Activated CD4-positive, alpha-beta T cell treated with anti-CD3 and anti-CD28 coated beads, Interleukin-2, amount 10 ng/mL, durations not matched to agents 7 days and 5 days (primary cell): ENCODE measurements at places on chromosomes 16 and 17. TPM values are rescaled to one million over a fixed set of nuclear protein-coding genes. Genes with fewer than 3 reads are reported as not detected.

Gene ENKD1
- total RNA-seq, result 8.2 TPM

Gene CLDN9
- not detected for total RNA-seq

GRCh38 chr16:87266846-87267245 lies 50.3 kb downstream of the C16orf95 start:
- no peak overlapping the region for H3K27ac ChIP-seq
- no peak overlapping the region for H3K4me3 ChIP-seq
- no peak for DNase-seq
- peaks cover 2% of the 10 kb centered on the region for H3K36me3 ChIP-seq
- no peaks in the 10 kb centered on the region for H3K27me3 ChIP-seq

Gene ZNF319
- 19.8 TPM for total RNA-seq

Gene TADA2A
- 45.0 TPM for total RNA-seq

GRCh38 chr17:78276098-78276887 lies 44.9 kb downstream of the TMEM235 start:
- no peak for DNase-seq
- peaks cover 2% of the 10 kb centered on the region for H3K27me3 ChIP-seq

GRCh38 chr17:74759243-74759801 lies 10.9 kb downstream of the NHERF1 start:
- DNase-seq, result peak; percentile 74
- H3K36me3 ChIP-seq, result peaks cover 23% of the 10 kb centered on the region

Gene NRN1L
- 2.5 TPM for total RNA-seq
